ENCODE measurements at places on chromosomes 3 and 15.

GRCh38 chr15:81097890-81098280, 36.2 kb upstream of the CFAP161 start:
- DNase-seq: no peak

DNA sequence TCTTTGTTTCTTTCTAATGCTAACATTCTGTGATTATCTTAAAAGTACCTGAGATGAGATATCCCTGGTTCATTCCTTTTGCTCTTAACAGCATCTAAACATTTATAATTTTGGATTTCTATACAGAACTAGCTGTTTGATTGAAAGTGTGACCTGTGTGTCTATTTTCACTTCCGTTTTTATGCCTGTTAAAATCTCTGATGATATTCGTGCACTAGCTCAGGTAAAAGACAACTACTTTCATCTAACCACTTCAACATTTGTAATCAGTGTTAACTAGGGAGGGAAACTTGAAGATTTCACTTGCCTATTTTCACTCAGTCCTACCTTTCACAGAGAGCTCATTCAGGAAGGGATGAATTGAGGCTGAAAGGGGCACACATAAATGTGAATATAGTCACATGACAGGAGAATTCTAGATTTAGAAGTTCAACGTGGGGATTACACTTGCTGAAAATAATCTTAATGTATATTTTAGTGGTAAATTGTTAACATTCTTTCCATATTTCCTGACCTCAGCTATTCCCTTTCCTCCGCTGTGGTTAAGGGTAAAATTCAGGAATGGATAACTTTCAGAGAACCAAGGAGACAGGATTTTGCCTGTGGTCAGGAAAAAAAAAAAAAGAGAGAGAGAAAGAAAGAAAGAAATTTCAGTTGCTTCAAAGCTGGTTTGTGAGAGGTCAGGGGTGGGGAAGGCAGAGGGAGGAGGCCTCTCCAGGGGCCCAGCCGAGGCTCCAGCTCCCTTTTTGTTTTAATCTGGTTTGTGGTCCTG, 159.8 kb upstream of the TSC22D2 start:
- DNase-seq: no peak

- no peak for DNase-seq
Observed at GRCh38 chr3:181239441-181239840, 249.9 kb upstream of the DNAJC19 start.

- no peak for DNase-seq
Observed at GRCh38 chr3:141366285-141367037, 1.8 kb upstream of the ZBTB38 start.

DNA sequence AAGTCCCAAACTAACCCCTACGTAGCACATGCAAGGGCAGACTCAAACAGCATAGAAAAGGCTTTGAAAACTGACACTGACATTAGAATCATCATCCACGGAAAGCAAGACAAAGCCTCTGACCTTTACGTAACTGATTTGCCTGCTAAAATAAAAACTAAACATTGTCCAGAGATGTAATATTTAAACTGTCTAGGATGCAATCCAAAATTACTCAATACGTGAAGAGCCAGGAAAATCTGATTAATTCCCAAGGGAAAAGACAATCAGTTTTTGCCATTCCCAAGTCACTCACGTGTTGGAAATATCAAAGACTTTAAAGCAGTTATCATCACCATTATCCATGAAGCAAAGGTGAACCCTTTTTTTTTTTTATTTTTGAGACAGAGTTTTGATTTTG, 13.3 kb upstream of the IQCF1 start:
- no peak for DNase-seq

DNA sequence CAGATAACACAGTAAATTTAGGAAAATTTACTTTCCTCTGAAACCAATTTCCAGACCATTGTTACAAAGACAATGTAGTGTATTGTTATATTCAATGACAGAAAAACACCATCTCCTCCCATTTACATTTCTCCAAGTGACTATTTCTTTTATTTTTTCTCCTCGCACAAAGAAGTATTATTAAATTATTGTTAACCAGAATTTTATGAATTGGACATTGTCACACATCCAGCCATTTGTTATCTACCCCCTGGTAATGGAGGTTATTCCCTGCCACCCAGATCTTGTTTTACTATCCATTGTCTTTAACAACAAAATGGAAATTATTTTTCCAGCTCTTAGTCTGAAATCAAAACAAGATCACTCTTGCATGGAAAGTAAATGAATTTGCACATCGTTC, 511.3 kb downstream of the FGF12 start:
- DNase-seq: no peak

GRCh38 chr3:72487946-72488737, 360.1 kb downstream of the SHQ1 start:
- DNase-seq: no peak

GRCh38 chr15:78695854-78696253, 54.8 kb upstream of the CHRNB4 start:
- no peak for DNase-seq

DNA sequence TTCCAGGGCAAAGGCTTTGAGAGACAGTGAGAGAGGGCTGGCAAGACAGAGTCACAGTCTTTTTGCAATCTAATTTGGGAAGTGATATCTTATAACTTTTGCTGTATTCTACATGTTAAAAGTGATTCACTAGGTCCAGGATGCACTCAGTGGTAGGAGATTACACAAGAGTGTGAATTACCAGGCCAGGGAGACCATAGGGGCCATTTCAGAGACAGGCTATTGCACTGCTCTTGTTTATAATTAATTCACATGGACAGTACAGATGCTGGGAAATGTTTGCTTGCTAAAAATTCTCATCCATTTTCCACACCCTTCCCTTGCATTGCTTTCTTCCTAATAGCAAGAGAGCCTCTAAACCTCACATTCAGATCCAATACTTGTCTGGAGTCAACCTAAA, 22.6 kb upstream of the POMGNT2 start:
- DNase-seq: no peak

DNA sequence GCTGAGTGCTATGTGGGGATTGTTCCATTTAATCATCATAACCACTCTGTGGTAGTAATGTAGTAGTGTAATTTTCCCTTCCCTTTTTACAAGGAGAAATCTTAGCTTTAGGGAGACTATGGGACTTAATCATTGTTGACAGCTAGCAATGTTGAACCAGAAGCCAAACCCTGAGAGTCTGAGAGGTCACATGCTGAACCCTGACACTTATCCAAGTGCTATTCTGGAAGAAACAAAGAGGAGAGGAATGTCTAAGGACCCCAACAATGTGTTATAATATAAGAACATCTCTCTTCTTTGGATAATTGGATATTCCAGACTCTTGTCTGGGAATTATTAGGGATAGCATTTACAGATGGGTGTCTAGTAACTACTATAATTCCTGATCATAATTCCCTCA, 58.4 kb downstream of the GAP43 start:
- no peak for DNase-seq

DNA sequence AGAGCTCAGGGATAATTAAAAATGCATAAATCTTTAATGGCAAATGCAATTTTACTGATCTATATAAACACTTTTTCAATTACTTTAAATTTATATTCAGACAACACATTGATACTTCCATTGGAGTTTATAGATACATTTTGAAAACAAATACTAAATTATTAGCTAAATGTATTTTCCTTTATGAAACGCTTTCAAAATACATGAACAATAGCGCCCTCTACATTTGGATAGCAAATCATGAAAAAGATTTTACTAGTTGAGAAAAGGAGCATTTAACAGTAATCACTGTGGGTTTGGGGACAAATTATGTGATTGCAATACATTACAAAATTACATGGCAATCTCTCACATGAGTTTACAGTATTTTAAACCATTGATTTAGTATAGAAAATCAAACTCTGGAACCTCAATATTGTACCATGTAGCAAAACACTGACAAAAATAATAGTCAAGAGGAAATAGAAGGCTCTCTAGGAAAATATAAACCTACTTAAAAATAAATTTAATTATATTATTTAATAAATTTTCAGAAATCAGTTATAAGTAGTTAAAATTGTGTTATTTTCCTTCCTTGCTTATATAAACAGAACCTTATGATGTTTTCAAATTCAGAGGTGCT, 207.9 kb downstream of the ZIC1 start:
- DNase-seq: no peak

DNA sequence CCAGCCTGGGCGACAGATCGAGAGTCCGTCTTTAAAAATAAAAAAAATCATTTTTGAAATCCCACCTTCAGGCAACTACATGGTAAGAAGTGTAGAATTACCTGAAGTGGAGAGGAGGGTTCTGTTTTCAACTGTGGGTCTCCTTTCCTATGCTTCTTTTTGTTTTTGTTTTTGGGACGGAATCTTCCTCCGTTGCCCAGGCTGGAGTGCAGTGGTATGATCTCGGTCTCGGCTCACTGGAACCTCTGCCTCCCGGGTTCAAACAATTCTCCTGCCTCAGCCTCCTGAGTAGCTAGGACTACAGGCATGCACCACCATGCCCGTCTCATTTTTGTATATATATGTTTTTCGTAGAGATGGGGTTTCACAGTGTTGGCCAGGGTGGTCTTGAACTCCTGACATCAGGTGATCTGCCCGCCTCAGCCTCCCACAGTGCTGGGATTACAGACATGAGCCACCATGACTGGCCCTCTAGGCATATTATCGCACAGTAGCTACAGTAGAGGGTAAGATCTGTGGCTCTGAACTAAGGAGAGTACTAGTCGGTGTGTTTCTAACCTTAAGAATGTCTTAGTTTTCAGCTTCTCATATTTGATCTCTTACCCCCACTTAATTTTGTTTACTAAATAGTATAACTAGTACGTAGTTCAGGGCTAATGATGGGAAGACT, 8.5 kb downstream of the EBLN2 start:
- no peak for DNase-seq

DNA sequence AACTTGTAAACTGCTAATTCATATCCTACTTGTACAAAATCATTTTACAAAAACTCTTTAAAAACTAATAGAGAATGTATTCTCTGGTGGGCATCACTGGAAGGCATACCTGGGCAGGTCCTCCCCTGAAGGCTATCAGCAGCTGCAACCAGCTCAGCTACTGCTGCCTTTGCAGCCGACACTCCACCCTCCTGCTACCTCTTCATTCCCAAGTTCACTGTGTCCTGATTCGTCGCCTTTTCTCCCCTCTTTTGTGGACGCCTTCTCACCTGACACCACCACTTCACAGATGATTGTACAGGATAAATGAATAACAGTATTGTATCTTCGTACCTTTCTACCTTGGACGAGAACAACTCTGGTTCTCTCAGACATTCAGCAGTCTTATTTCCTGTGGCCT, 28.9 kb downstream of the B4GALT4 start:
- DNase-seq: no peak

DNA sequence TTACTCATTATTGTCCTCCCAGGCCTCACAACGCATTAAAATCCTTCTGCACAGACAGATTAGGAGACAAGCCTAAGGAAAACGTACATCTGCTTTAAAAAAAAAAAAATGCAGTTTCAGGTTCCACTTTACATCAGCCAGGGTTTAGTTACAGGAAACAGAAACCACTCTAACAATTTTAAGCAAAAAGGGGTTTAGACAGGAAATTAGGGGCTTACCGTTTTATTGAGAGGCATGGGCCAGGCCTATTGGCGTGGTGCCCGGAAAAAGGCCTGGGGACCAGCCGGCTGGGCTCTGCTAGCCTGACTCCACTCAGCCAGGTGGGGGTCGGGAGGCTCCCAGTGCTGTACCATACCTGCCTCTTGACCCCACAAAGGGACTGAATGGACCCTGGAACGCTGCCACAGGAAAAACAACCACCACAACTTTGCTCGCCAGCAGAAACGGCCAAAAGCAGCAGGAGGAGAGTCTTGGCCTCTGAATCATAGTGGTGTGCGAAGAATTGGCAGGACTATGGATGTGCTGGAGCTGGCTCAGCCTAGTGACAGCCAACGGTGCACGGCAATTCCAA, 124.3 kb downstream of the CHSY1 start:
- DNase-seq: peak; percentile 22

DNA sequence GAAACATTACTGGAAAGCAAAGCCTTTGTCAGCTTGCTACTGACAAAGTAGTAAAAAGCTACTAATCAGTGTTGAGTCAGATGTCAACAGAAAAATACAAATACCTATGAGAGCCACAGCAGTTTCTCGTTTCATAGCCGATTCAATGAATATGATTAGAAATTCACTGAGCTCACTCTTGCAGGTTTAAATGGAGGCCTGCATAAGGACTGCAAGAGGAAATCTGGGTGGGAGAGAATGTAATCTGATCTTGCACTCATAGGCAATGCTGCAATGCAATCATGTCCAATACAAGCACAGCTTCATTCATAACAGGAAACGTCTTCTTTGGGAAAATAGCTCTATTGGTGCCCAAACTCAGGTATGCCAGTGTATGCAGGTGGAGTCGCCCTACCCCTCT, 608.8 kb downstream of the ROBO2 start:
- DNase-seq: no peak

- DNase-seq: no peak
Observed at GRCh38 chr3:81744366-81744765, 17.1 kb downstream of the GBE1 start.

DNA sequence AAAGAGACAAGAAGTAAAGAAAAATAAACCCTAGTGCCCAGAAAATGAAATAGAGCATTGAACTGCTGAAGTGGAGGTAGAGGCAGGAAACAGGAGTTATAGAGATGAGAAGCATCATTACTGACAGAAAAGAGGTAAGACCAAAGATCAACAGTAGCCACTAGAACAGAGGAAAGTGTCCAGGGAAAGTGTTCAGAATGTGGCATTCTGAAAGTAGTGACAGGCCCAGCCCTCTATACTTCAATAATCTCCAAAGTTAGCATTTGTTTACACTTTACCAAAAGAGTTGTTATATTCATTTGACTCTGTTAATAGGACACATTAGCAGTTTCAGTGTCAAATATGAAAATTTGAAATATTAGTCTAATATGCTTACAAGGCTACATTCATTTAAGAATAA, 727.1 kb upstream of the NECTIN3 start:
- no peak for DNase-seq

DNA sequence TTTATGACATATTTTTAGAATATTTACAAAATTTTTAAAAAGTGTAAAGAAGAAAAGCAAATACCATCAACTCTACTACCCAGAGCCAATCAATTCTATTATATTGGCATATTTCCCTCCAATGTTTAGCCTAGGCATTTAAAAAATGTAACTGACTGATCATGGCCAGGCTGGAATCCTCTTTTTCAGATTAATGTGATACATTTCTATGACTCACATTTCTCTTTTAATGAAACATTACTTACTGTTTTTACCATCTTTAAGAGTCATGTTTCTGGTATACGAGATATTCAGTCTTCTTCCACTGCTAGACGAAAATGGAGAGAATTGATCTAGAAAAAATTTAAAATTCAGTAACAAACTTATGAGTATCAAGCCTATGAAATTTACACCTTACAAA, 53.4 kb upstream of the DCUN1D1 start:
- no peak for DNase-seq

GRCh38 chr15:90097475-90097874, 4.8 kb downstream of the IDH2 start:
- DNase-seq: peak; percentile 58

DNA sequence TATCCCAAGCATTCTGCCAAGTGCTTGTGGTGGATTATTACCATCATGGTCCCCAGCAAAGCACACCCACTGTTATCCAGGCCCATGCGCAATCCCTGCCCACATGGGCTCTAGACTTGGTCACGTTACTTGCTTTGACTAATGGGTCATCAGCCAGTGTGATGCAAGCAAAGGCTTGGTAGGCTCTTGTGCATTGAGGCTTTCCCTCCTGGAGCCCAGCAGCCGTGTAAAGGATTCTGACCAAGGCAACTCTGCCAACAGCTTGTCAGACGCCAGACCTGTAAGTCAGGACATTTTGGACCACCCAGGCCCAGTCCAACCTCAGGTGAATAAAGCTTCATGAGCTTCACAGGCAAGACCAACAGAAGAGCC, 93.9 kb downstream of the ABHD5 start:
- DNase-seq: no peak

GRCh38 chr3:172170073-172170709, 130.8 kb downstream of the FNDC3B start:
- DNase-seq: no peak

- DNase-seq: no peak
Observed at GRCh38 chr15:51090753-51091152, 4.0 kb downstream of the TNFAIP8L3 start.
